Suprapubic skin (tissue), 4 donors: ENCODE measurements at places on chromosomes 2 and 18. TPM values are rescaled to one million over a fixed set of nuclear protein-coding genes. Genes with fewer than 3 reads are reported as not detected.
A peak's percentile ranks its signal among the peaks of the same experiment; 100 is the strongest.

- DNase-seq = no peak
- H3K27ac ChIP-seq = no peak overlapping the region
- no peaks in the 10 kb centered on the region for H3K27me3 ChIP-seq
- H3K4me3 ChIP-seq = no peak overlapping the region
These were observed 36.4 kb downstream of the CFAP221 start for GRCh38 chr2:119580550-119581072.

DNA sequence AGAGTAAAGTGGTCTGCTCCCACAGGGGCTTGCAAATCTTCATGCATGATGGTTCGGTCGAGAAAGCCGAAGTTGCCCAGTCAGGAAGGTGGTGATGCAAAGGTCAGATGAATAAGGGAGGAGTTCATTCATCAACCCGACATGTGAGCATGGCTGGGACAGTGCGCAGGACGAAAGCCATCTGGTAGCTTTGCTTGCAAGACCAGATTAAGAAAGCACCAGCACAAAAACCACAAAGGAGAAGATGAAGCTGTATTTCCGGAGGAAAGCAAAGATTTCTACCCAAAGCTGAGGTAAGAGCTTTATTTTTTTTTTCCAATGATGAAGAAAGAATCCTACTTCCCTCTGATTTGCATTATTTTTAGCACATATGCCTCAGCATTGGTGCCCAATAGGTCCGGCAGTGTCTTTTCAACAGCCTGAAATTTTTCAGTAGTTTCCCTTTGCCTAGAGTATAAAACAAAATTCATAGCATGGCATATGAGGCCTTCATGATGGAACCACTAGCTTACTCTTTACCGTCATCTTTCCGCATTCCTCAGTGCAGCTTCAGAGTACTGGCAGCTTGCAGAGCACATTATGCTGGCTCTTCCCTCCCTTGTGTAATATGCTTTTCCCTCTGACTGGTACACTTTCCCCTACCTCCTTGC, 112.0 kb upstream of the THOC1 start:
- H3K4me1 ChIP-seq = peaks cover 26% of the 10 kb centered on the region
- no peak for DNase-seq

GRCh38 chr2:200619279-200619678, 33.5 kb downstream of the AOX1 start:
- no peak overlapping the region for H3K27ac ChIP-seq
- H3K36me3 ChIP-seq = peaks cover 15% of the 10 kb centered on the region
- H3K27me3 ChIP-seq = no peaks in the 10 kb centered on the region
- H3K4me3 ChIP-seq = no peak overlapping the region

The PLB1 gene
- 3.9 TPM for total RNA-seq

DNA sequence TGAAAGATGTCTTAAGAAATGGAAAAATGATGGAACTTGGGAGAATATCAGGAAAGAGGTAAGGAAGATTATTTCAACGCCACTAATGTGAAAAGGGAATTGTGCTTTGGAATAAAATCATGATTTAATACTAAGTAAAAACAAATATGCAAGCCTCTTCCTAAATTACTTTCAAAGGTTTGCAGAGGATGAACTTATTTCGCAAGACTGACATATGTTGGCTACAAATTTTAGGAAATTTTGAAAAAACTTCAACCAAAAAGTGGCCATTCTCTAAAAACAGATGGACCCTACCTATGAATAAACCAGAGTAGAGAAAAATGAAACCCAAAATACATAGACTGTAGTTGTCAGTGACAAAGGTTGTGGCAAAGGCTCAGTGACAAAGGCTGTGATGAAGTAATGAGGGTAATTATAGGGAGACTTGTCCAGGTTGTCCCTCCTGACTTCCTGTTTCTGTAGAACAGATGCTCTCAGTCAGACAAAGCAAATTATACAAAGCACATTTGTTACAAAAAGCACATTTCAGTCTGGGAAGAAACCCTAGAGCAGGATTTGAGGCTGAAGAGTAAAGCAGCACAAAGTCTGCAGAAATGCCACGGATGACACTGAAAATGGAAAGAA, 39.5 kb downstream of the SFT2D3 start:
- H3K4me3 ChIP-seq = no peak overlapping the region
- H3K27me3 ChIP-seq = no peaks in the 10 kb centered on the region
- no peak overlapping the region for H3K27ac ChIP-seq
- peaks cover 9% of the 10 kb centered on the region for H3K36me3 ChIP-seq
- H3K4me1 ChIP-seq = no peaks in the 10 kb centered on the region

DNA sequence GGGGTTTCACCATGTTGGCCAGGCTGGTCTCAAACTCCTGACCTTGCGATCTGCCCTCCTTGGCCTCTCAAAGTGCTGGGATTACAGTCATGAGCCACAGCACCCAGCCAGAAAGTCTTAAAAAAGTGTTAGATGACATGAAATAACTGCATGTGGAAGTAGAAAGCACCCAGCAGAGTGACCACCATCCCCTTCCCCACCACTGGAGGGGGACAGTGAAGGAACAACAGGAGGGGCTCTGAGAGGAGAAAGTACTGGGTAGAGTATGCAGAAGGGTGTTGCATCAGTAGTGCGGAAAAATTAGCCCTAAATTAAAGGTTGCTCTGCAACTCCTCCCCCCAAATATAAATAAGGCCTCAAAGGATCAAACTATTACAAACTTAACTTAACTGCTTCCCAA, 230.5 kb downstream of the ZNF521 start:
- no peak for DNase-seq
- H3K27me3 ChIP-seq = no peaks in the 10 kb centered on the region
- H3K4me1 ChIP-seq = no peaks in the 10 kb centered on the region
- no peak overlapping the region for H3K27ac ChIP-seq
- H3K36me3 ChIP-seq = no peaks in the 10 kb centered on the region

The WNT10A gene
- 17.2 TPM for total RNA-seq

- peak overlapping the region; percentile 77 for H3K27ac ChIP-seq
- H3K36me3 ChIP-seq = no peaks in the 10 kb centered on the region
- no peaks in the 10 kb centered on the region for H3K27me3 ChIP-seq
These were observed 57.7 kb upstream of the SEMA4C start for GRCh38 chr2:96927405-96928171.
